ENCODE measurements at places on chromosomes 6 and 20.

DNA sequence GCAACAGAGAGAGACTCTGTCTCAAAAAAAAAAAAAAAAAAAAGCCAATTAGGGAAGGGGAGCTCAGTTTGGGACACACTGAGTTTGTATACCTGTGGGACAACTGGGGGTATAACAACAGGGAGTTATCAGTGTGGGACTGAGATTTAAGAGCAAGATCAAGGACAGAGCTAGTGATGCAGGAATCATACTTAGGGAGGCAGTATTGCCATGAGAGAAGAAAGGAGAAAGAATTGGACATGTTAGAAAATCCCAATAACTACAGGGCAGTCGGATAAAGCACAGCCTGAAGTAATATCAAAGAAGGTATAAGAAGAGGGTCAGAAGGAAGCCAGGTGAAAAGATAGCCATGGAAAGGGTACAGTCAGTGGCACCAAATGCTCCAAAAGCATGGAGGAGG, 121.2 kb downstream of the PTPRT start:
- no peak for DNase-seq
- no peak overlapping the region for H3K27ac ChIP-seq
- no peaks in the 10 kb centered on the region for H3K36me3 ChIP-seq
- H3K4me3 ChIP-seq = no peak overlapping the region
- peaks cover 3% of the 10 kb centered on the region for H3K4me1 ChIP-seq

DNA sequence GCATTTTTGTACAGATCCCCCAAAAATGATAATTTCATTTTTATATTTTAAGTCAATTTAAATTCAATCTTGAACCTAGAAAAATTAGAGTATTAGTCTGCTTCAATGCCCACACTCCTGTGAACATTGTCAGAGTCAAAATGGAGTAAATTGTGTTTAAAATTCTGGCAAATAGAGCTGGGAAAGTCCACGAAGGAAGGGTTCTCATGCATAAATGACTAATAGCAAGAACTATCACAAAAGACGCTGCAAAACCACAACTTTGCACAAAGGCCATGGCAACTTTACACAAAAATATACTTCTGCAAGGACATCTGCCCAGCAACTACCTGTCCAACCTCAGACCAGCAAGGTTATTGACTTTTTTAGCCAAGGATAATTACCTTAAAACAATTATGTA, 203.2 kb upstream of the SMLR1 start:
- no peaks in the 10 kb centered on the region for H3K36me3 ChIP-seq
- no peak for DNase-seq
- H3K4me1 ChIP-seq = no peaks in the 10 kb centered on the region

GRCh38 chr6:166851911-166852310, 104.4 kb downstream of the RNASET2 start:
- no peak overlapping the region for H3K4me3 ChIP-seq
- no peak overlapping the region for H3K27ac ChIP-seq
- H3K4me1 ChIP-seq = peaks cover 27% of the 10 kb centered on the region
- no peak for DNase-seq
- no peaks in the 10 kb centered on the region for H3K27me3 ChIP-seq
- H3K36me3 ChIP-seq = peaks cover 11% of the 10 kb centered on the region

- no peak for DNase-seq
- no peak overlapping the region for H3K27ac ChIP-seq
- H3K27me3 ChIP-seq = no peaks in the 10 kb centered on the region
- no peaks in the 10 kb centered on the region for H3K36me3 ChIP-seq
- H3K4me3 ChIP-seq = no peak overlapping the region
Measured at GRCh38 chr20:8089668-8090067, 42.4 kb upstream of the PLCB1 start.

DNA sequence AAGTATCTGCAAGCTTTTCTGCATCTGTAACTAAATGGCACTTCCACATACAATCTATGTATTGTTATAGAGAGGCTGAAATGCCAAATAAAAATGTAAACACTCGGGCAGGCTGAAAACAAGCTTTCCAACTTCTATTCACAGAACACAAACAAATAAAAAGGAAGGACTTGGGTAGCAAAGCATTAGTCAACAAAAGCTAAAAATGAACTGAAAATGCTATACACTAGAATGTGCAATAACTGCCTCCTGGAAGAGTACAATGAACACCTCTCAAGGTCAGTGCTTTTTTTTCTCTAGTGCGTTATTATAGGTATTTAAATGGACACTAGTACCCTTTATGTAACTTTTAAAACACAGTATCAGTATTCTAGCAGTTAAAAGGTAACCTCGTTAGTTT, 31.4 kb downstream of the STK38 start:
- no peaks in the 10 kb centered on the region for H3K4me1 ChIP-seq
- no peak overlapping the region for H3K27ac ChIP-seq
- H3K27me3 ChIP-seq = no peaks in the 10 kb centered on the region
- peaks cover 22% of the 10 kb centered on the region for H3K36me3 ChIP-seq

DNA sequence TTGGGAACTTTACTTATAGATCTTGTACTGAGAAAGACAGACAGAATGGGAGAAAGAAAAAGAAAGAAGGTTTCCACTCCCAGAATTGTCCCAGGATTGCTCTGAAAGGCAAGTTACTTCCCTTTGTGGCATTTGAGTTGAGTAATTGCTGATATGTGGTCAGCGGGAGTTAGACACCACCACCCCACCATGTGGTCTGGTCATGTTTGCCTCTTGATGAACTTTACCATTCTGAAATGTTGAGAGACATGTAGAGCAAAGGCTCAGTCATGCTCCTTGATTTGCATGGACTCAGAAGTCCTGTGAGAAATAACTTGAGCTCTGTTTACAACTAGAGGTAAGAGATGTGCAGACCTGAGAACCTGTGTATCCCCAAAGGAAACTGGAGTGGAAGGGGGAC, 17.1 kb downstream of the TCF21 start:
- no peaks in the 10 kb centered on the region for H3K4me1 ChIP-seq
- H3K4me3 ChIP-seq = no peak overlapping the region
- peaks cover 2% of the 10 kb centered on the region for H3K27me3 ChIP-seq
- no peak overlapping the region for H3K27ac ChIP-seq
- DNase-seq = no peak

DNA sequence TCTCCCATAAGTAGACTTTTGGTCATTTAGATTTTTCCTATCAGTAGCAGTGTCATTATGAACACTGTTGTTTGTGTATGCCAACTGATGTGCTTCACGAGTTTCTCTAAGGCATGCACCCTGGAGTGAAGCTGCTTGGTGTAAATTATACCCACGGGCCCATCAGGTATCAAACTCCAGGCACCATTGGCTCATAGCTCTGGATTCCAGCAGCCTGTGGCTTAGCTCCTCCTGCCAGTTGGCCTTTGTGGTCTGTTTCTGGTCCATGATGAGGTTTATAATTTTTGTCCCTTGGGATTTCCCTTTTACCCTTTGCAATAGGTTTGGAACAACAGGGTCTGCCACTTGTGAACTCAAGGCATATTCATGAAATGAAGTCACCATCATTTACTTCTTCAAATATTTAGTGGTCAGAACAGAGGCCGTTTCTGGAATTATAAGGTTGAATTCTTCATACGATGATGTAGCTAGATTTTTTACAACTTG, 350.5 kb downstream of the PRL start:
- no peak overlapping the region for H3K27ac ChIP-seq
- no peaks in the 10 kb centered on the region for H3K4me1 ChIP-seq
- H3K27me3 ChIP-seq = no peaks in the 10 kb centered on the region

- DNase-seq = no peak
- no peak overlapping the region for H3K27ac ChIP-seq
- H3K4me1 ChIP-seq = no peaks in the 10 kb centered on the region
- no peaks in the 10 kb centered on the region for H3K27me3 ChIP-seq
- no peak overlapping the region for H3K4me3 ChIP-seq
Measured at GRCh38 chr6:139852488-139853140, 478.2 kb upstream of the CITED2 start.

DNA sequence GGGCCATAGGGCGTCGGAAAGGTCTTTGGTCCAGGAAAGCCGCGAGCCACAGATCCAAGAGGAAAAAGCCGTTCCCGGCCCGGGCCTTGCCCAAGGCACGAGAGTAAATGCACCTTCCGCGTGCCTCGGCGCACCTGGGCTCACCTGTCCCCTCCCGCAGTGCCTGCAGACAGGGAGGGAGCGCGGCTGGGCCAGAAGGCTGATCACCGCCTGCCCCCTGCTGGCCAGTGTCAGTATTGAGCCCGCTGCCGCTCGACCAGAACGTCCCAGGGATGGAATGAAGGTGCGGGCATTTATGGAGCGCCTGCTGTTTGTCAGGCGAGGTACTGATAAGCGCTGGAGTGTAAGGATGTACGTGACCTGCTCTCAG, 679 bp upstream of the LPIN3 start:
- H3K27ac ChIP-seq = no peak overlapping the region
- peak overlapping the region; percentile 26 for H3K4me3 ChIP-seq
- H3K4me1 ChIP-seq = peaks cover 24% of the 10 kb centered on the region

DNA sequence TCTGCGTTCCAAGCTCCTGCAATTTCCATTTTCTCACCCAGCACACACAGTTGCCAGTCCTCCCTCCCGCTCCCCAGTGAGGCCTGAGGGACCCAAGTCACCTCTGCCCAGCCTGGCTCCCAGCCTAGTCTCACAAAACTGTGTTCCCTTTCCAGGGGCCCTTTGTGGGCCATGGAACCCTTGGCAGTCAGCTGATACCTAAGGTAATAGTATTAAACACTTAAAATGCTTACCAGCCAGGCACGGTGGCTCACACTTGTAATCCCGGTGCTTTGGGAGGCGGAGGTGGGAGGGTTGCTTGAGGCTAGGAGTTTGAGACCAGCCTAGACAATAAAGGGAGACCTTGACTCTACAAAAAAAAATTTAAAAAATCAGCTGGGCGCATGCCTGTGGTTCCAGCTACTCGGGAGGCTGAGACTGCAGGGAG, 3.2 kb upstream of the RBM38 start:
- H3K27me3 ChIP-seq = peaks cover 11% of the 10 kb centered on the region
- no peak overlapping the region for H3K27ac ChIP-seq
- DNase-seq = no peak
- peaks cover 30% of the 10 kb centered on the region for H3K4me1 ChIP-seq
- H3K4me3 ChIP-seq = no peak overlapping the region
- peaks cover 27% of the 10 kb centered on the region for H3K36me3 ChIP-seq

GRCh38 chr6:21061892-21062291, 527.6 kb downstream of the CDKAL1 start:
- DNase-seq = no peak
- no peaks in the 10 kb centered on the region for H3K4me1 ChIP-seq
- peaks cover 4% of the 10 kb centered on the region for H3K36me3 ChIP-seq
- no peak overlapping the region for H3K27ac ChIP-seq
- no peaks in the 10 kb centered on the region for H3K27me3 ChIP-seq

DNA sequence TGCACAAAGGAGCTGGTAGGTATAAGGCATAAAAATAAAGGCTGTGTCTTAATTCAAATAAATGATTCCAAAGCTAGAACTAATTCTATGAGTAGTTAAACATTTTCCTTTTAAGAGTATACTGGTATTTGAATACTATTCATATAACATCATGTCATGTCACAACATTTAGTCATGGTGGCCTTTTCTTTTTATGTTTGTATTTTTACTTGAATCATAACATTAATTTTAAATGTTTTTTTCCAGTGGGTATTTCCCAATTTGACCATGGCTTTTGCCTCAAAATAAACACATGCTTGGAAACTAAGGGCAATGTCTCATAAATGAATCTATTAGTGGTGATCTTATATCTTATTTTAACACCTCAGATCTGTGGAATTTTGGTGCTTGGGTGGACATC, 177.1 kb downstream of the CD109 start:
- H3K36me3 ChIP-seq = no peaks in the 10 kb centered on the region
- no peaks in the 10 kb centered on the region for H3K27me3 ChIP-seq
- no peak overlapping the region for H3K4me3 ChIP-seq
- H3K4me1 ChIP-seq = no peaks in the 10 kb centered on the region
- no peak for DNase-seq
- H3K27ac ChIP-seq = no peak overlapping the region

GRCh38 chr6:64681416-64682160, 1025.4 kb downstream of the EYS start:
- no peak for DNase-seq
- no peak overlapping the region for H3K4me3 ChIP-seq
- no peaks in the 10 kb centered on the region for H3K36me3 ChIP-seq
- no peaks in the 10 kb centered on the region for H3K4me1 ChIP-seq
- H3K27ac ChIP-seq = no peak overlapping the region

GRCh38 chr6:159977255-159977903, 8.5 kb downstream of the IGF2R start:
- no peaks in the 10 kb centered on the region for H3K27me3 ChIP-seq
- H3K4me1 ChIP-seq = peaks cover 45% of the 10 kb centered on the region
- no peak overlapping the region for H3K4me3 ChIP-seq
- peak overlapping the region; percentile 34 for H3K27ac ChIP-seq
- peak; percentile 57 for DNase-seq
- no peaks in the 10 kb centered on the region for H3K36me3 ChIP-seq

DNA sequence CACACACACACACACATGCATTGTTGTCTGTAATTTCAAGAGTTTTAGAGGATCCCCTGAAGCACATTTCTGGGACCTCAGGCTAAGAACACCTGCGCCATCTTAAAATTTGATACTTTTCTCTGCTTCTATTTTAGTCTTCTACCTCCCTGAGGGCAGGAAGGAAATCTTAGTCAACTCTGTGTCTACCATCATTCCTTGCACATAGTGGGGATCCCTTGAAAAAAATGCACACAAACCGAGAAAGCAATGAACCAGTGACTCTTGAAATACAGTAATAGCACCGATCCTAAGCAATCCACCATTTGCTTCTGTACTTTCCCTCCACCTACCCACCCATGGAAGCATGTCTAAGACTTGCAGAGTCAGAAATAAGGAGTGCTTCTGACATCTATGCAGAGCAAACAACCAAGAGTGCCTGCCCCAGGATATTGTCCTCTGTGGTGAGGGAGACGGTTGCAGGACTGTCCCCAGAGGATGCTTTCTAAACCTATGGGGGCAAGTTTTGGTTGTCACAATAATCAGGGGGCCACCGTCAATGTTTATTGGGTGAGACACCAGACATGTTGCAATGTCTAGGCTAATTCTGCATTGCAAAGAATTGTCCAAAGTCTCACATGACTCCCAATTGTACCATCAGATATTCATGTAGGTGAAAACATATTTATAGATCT, 208.0 kb upstream of the TAB2 start:
- peak overlapping the region; percentile 85 for H3K27ac ChIP-seq
- H3K4me3 ChIP-seq = no peak overlapping the region
- H3K27me3 ChIP-seq = no peaks in the 10 kb centered on the region
- peaks cover 31% of the 10 kb centered on the region for H3K4me1 ChIP-seq
- no peak for DNase-seq

- peaks cover 7% of the 10 kb centered on the region for H3K27me3 ChIP-seq
- H3K4me3 ChIP-seq = no peak overlapping the region
- H3K4me1 ChIP-seq = peaks cover 12% of the 10 kb centered on the region
- no peaks in the 10 kb centered on the region for H3K36me3 ChIP-seq
- H3K27ac ChIP-seq = no peak overlapping the region
Measured at GRCh38 chr6:6856538-6857523, 250.9 kb upstream of the RREB1 start.

- no peaks in the 10 kb centered on the region for H3K36me3 ChIP-seq
- no peaks in the 10 kb centered on the region for H3K27me3 ChIP-seq
- H3K4me1 ChIP-seq = no peaks in the 10 kb centered on the region
- H3K27ac ChIP-seq = no peak overlapping the region
Measured at GRCh38 chr6:132952986-132953385, 138.6 kb downstream of the RPS12 start.

- H3K27ac ChIP-seq = no peak overlapping the region
- H3K36me3 ChIP-seq = no peaks in the 10 kb centered on the region
- H3K4me1 ChIP-seq = no peaks in the 10 kb centered on the region
- no peaks in the 10 kb centered on the region for H3K27me3 ChIP-seq
Measured at GRCh38 chr6:137925141-137925698, 58.2 kb downstream of the TNFAIP3 start.

- H3K27ac ChIP-seq = no peak overlapping the region
- H3K4me1 ChIP-seq = peaks cover 4% of the 10 kb centered on the region
- no peaks in the 10 kb centered on the region for H3K36me3 ChIP-seq
- no peak overlapping the region for H3K4me3 ChIP-seq
Measured at GRCh38 chr20:59493926-59494325, 110.4 kb upstream of the PHACTR3 start.

- no peaks in the 10 kb centered on the region for H3K27me3 ChIP-seq
- no peak for DNase-seq
- H3K4me1 ChIP-seq = no peaks in the 10 kb centered on the region
- no peak overlapping the region for H3K27ac ChIP-seq
Measured at GRCh38 chr6:20708367-20709124, 174.3 kb downstream of the CDKAL1 start.
